ENCODE measurements at places on chromosomes 4 and X.
A peak's percentile ranks its signal among the peaks of the same experiment; 100 is the strongest.

DNA sequence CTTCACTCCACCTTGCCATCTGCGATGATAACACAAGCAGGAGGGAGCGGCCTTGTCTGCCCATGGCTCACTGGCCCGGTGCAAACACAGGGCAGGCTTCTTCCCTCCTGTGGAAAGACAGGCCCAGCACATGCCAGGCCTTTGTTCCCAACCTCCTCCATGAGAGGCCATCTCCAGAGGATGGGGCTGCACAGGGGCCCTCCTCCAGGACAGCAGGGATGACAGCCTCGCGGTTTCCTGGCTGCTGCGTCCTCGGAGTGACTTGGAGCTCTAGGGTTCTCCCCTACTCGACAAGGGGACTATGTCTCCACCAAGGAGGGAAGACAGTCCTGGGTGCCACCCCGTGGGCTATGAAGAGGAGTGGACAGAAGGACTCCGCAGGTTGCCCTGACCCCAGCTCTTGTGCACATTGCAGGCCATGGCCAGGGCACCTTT, 21.8 kb downstream of the RNF212 start:
- no peak for DNase-seq

- DNase-seq, result no peak
Observed at GRCh38 chr4:144495944-144496343, 150.0 kb upstream of the HHIP start.

DNA sequence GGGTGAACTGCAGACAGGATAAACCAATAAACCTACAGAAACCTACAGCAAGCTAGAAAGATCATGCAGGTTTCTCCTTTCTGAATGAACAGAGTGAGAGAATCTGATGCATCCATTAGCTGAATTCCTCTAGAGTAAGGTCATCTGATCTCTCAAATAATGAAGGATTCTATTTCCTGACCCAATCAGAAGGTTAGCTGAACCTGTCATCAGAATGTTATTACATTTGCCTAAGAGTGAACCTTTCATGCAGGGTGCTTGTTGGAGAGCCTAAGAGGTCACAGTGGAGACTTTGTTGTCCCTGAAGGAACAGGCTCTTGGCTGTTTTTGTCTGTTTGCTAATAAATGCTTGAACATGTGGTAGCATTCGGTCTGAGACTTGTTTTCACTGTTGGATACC, 24.0 kb downstream of the MEPE start:
- DNase-seq, result no peak

- DNase-seq, result no peak
Observed at GRCh38 chrX:40617566-40617965, 5.7 kb upstream of the MPC1L start.

GRCh38 chrX:41538707-41539106, 91.6 kb downstream of the NYX start:
- DNase-seq, result no peak

DNA sequence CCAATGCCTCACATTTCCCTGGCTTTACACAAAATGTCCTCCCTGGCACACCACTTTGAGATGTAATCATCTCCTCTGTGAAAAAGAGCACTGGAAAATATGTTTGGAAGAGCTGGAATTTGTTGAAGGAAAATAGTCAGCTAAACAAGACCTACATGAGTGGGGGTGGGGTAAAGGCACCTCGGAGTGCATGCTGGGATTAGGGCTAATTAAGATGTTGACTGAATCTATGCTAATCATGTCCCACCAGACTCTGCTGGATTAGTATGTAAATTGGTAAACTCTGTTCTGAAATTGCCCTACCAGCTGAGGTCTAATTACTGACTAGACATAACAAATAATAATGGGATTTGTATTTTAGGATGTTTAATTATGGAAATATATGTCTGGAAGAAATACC, 46.8 kb upstream of the MID1 start:
- no peak for DNase-seq

DNA sequence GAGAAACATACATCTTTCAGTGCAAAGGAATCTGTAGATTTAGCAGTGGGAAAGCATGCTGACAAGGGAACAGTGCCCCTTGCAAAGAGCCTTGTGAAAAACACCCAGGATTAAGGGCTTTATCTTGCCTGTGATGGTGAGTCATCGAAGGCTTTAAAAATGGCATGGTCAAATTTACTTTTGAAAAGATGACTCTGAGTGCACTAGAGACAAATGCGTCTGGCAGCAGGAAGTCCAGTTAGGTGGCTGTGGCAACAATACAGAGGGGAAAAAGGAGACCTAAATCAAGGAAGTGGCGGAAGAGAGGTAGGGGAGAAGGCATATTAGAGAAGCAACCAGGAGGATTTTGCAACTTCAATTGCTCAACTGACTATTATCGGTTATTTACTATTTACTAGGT, 472.6 kb upstream of the CPEB2 start:
- no peak for DNase-seq

- no peak for DNase-seq
Observed at GRCh38 chr4:153773236-153773690, 13.4 kb upstream of the RNF175 start.

GRCh38 chr4:20017070-20017776, 234.5 kb upstream of the SLIT2 start:
- DNase-seq, result no peak

DNA sequence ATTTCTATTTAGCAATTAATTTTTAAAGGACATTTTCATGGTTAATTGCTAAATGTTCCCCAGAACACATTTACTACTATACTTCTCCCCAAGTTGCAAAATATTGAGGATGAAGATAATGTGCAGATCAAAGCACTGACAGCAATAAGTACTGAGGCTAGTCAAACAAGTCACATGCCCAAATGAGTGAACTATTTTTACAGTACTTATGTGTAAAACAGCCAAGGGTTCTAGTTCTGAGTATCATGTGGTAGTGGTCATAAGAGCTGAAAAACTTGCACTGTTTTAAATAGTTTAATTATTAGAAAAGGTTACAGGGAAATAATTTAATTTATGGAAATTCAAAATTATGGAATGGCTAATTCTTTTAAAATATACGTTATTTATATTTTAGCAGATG, 3.8 kb downstream of the GALNTL6 start:
- DNase-seq, result no peak

GRCh38 chr4:38859501-38859900, 2.9 kb upstream of the TLR6 start:
- DNase-seq, result no peak

DNA sequence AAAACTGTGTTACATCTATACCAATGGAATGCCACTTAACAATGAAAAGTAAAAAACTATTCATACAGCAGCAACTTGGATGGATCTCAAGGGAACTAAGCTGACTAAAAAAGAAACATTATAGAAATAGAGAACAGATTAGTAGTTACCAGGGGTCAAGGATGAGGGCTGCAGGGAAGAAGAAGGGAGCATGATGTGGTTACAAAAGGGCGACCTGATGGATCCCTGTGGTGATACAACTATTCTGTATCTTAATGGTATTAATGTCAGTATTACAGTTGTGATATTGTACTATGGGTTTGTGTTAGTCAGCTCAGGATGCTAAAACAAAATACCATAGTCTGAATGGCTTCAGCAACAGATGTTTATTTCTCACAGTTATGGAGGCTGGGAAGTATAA, 190.7 kb downstream of the ZNF674 start:
- no peak for DNase-seq

DNA sequence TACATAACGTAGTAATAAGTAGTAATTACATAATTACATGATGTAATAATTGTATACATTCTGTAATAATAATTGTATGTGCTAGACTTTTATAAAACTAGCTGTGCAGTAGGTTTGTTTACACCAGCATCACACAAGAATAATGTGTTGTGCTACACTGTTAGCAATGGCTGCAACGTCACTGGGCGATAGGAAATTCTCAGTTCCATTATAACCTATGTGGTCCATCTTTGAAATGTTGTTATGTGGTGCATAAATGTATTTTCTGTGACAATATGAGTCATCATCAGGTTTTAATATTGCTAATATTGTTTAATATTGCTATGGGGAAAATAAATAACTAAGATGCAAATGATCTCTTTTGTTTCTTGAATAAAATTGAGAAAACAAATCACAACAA, 46.0 kb upstream of the ATP8A1 start:
- no peak for DNase-seq

DNA sequence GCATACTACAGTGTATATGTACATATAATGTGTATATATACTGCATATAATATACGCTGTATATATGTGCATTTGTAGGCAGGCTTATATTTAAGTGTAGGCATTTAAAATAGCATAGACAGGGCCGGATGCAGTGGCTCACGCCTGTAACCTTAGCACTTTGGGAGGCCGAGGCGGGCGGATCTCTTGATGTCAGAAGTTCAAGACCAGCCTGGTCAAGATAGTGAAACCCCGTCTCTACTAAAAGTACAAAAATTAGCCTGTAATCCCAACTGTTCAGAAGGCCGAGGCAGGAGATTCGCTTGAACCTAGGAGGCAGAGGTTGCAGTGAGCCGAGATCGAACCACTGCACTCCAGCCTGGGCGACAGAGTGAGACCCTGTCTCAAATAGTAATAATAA, 78.4 kb downstream of the JAKMIP1 start:
- DNase-seq, result no peak

GRCh38 chrX:70755850-70756249, 152.7 kb downstream of the TEX11 start:
- no peak for DNase-seq

- DNase-seq, result no peak
Observed at GRCh38 chrX:64805683-64806082, 170.6 kb downstream of the ZC4H2 start.

DNA sequence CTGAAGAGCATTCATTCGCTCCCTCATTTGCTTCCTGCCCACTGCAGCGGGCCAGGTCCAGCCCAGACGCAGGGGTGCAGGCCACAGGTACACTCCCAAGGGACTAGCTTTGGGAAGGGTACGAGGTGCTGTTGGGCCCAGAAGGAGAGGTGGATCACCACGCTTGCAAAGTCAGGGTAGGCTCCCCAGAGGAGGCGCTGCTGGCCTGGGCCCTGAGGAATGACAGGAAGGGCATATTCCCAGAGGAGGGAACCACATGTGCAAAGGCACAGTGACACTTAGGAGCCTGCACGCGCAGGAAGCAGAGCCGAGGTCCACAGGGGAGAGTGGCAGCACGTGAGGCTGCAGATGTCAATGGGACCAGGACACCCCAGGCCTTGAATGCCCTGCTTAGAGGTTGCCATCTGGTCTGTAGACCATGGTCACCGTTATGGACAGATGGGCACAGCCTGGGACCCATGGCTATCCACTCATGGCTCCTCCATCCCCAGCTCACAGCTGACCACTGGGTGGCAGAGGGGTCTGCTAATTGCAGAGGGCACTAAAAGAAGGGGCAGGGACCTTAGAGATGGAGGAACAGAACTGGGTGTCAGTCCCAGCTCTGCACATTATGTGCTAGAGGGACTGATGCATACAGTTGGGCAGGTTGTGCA, 7.9 kb downstream of the HTRA3 start:
- no peak for DNase-seq

DNA sequence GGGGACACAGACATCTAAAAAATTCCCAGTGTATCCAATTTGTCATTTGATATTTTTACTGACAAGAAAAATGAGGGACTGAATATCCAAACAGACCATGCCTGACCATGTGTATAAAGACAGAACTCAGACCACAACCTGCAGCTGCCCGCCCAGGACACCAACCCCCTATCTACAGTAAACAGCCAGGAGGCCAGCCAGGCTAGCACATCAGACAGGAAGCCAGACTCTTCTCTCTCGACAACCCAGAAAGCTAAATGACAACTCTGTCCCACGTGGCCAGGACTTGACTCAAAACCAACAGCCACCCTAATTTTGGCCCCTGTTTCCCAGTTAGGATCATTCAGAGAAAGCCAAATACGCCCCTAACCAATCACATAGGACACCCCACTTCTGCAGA, 15.1 kb downstream of the AFAP1 start:
- DNase-seq, result no peak

- no peak for DNase-seq
Observed at GRCh38 chr4:76821641-76822040, 76.3 kb downstream of the SOWAHB start.

- no peak for DNase-seq
Observed at GRCh38 chr4:64613046-64613445, 203.8 kb upstream of the TECRL start.

DNA sequence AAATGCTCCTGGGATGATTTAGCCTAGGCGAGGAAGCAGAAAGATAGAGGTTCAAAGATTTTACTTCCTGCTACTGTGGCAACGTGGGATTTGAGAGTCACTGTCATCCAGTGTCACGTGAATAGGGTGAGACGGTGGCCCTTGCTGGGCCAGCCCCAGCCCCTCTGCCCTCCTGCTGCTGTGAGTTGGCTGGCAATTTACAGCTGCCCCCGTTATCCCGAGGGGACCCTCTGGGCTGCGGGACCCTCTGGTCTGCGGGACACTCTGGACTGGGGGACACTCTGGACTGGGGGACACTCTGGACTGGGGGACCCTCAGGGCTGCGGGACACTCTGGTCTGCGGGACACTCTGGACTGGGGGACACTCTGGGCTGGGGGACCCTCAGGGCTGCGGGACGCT, 765.4 kb downstream of the TRIML1 start:
- DNase-seq, result no peak

GRCh38 chr4:54719378-54719777, 61.6 kb downstream of the KIT start:
- no peak for DNase-seq

GRCh38 chrX:107742700-107743191, 32.8 kb downstream of the TSC22D3 start:
- no peak for DNase-seq

DNA sequence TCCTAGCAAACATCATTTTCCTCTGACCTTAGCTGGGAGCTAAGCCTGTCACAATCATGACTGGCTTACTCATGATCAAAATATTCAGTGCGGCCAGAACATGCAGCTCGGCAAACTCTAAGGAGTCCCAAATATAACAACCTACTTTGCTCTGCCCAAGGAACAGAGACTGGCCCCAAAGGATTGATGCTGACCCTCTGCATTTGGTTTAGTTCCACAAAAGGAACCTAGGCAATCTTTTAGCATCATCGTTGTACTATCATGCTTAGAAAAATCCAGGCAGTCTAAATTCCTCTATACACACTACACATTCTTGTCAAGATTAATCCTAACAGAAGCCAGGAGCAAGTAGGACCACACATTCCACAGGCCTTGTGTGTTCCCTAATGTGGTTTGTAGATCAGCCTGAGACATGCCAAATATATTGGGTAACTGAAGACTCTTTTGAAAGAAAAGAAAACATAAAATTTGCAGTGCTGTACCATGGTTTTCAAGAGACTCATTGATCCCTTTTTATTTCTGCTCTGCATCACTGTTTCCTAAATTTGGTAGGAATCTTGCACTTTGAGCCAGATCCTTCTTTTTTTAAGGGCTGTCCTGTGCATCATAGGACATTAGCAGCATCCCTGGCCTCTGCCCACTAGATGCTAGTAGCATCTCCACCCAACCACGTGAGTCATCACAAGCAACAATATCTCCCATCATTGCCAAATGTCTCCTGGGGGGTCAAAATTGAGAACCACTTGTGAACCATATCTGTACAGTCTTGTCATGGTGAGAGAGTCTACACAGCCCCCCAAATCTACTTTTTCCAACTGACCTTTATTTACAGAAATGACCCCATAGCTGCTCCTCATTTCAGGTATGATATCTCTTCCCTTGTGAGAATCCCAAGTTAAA, 17.6 kb upstream of the CC2D2A start:
- peak; percentile 74 for DNase-seq

- DNase-seq, result no peak
Observed at GRCh38 chr4:37689353-37690095, 3.3 kb upstream of the RELL1 start.

- no peak for DNase-seq
Observed at GRCh38 chr4:189497996-189498395, 442.7 kb upstream of the FRG1 start.
